Putamen (tissue), 1 donor: ENCODE measurements at places on chromosomes 1 and 21.

DNA sequence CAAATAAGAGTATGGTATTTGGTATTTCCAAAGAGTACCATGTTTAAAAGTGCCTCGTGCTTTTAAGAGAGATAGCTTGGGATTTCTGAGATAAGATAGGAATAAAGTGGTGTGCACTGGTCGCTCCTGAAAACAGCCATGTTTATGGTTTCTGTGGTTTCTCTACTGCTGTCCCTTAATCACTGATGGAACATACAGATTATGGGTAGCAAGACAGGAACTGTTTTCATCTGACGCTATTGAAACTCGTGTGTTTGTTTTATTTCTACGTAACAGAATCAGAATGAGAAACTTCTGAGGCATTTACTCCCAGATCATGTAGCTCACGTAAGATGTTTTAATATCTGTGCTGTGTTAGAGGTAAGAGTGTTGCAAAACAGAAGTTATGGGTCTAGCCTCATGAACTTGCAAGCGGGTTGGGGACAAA is 126.0 kb downstream of the KIAA0319L start:
- DNase-seq, result no peak

DNA sequence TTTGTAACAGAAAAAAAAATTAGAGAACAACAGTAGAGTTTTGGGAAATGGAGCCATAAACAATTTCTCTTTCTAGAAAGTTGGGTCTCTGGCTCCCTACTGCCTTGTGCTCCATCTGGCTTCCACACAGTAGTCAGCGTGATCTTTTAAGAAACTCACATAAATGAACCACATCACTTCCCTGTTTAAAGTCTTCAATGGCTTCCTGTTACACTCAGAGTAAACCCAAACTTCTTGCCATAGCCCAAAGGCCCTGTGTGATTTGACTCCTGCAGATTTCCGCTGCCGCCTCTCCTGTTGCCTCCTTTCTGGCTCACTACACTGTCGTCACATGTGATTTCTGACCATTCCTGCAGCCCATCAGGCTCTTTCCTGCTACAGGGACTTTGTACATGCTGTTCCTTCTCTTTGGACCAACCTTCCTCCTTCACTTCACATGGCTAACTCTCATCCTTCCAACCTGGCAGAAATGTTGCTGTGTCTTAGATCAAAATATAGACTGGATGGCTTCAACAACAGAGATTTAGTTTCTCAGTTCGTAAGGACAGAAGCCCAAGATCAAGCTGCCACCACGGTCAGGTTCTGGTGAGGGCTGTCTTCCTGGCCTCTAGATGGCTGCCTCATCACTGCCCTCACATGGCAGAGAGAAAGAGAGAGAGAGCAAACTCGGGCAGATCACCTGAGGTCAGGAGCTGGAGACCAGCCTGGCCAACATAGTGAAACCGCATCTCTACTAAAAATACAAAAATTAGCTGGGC is 34.0 kb downstream of the OPRD1 start:
- no peak for DNase-seq

DNA sequence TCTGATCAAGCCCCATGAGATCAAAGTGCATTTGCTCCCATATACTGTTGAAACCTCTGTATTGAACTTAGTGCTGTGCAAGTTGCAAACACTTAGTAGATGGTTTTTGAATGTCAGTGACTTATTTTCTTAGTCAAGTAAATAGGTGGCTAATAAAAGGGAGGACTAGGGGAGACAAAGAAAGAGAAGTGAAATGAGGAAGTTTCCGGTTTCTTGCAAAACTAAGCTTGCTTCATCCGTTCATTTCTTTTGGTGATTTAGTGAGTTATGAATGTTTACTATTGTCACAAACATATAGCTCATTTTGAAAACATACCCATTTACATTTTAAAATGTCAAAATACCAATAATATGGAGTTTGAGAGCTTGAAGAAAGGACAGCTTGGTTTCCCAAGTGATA is 23.0 kb downstream of the ADAMTS5 start:
- DNase-seq, result no peak

DNA sequence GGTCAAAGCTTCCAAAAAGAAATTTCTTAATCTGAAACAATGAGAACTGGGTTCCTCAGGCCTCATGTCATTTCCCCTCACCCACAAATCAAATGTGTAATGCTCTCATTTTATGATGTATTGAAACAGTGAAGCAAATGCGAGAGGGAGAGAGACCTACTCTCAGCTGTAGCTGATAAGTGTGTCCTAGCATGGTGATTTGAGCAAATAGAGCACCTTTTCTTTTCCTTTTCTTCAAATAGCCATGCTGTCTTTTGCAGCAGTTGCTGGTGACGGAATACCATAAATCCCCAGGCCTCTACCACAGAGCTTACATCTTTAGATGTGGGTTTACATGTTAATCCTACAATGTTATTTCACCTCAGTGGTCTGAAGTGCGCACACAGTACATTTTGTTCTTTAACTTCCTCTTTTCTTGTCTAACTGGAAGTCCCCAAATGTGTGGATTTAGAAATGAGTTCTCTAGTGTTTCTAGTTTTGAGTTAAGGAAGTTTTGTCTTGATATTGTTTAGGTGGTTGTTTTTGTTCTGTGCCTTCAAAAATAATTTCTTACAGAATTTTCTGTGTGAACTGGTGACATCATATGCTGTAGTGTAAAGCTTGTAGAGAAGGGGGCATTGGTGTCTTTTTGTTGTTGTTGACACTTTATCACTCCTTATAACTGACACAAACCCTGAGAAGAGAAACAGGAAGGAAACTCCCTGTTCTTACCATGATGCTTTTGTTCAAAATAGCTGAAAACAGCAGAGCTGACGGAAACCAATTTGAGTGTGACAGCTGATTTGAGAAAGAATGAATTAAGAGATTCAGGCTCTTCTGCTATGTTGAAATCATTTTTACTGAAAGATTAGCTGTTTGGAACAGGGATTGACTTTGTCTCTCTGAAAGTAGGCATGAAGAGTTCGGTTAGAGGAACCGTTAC is 12.2 kb downstream of the SMAP2 start:
- no peak for DNase-seq

- DNase-seq, result no peak
Observed at GRCh38 chr21:42475036-42475435, 21.0 kb downstream of the RSPH1 start.

GRCh38 chr21:44255511-44255981 is 6.2 kb downstream of the DNMT3L start:
- no peak for DNase-seq

GRCh38 chr1:212586206-212587015 is 22.1 kb upstream of the ATF3 start:
- DNase-seq, result no peak

DNA sequence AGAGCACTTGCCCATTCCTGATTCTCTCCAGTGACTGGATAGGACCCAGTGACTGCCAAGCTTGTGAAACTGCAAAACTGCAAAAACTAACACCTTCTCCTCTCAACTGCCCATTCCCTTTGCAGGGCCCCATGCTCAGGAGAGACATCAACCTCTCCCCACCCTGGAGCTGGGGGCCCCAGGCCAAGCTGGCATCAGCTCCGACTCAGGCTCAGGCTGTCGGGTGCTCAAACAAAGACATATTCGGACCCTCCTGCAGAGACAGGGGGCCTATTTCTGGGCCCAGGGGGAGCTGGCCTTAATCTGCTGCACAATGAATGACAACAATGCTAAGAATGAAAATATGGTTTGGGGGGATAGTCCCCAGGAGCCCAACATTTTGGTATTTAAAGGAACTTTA is 11.8 kb downstream of the LMX1A start:
- no peak for DNase-seq

- DNase-seq, result no peak
Observed at GRCh38 chr1:63617450-63617849, 24.2 kb downstream of the PGM1 start.

GRCh38 chr1:169624912-169625311 is 5.0 kb downstream of the SELP start:
- DNase-seq, result no peak

DNA sequence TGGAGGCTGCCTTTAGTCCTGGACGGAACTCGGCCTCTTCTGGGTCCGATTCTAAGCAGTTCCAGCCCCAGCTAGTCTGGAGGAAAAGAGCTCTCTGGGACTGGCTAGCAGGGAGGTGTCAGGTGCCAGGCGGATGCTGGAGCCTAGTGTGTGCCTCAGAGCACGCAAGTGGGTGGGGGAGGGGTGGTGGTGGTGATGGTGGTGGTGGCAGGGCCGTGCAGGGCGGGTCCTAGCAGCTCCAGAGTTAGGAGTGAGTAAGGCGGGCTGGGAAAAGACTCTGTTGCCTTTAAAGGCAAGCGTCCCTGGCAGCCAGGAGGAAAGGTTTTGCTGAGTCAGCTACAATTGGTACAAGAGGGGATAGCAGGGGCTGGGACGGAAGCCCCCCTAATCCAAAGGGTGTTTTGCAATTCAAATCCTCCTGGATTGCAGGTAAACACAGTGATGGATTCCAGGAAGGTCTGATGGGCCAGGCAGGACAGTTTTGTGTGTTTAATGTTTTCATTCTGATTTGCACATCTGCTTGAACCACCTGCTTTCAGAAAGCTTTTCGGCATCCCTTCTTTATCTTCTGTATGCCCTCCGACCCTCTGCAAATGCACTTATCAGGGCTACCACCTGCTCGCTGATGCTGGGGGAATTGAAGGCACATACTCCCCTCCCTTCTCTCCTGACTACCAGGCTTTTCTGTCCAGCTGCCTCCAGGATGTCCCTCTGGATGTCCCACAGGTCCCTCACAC is 4.1 kb upstream of the SLC2A1 start:
- no peak for DNase-seq

- no peak for DNase-seq
Observed at GRCh38 chr1:27301052-27301422, 20.9 kb upstream of the TMEM222 start.

- no peak for DNase-seq
Observed at GRCh38 chr1:167438171-167439138, 79.9 kb downstream of the CD247 start.

- no peak for DNase-seq
Observed at GRCh38 chr1:101526813-101527212, 290.0 kb downstream of the S1PR1 start.

- no peak for DNase-seq
Observed at GRCh38 chr1:245718951-245719350, 564.2 kb downstream of the KIF26B start.

- DNase-seq, result no peak
Observed at GRCh38 chr1:44110916-44111315, 7.7 kb upstream of the KLF17 start.

DNA sequence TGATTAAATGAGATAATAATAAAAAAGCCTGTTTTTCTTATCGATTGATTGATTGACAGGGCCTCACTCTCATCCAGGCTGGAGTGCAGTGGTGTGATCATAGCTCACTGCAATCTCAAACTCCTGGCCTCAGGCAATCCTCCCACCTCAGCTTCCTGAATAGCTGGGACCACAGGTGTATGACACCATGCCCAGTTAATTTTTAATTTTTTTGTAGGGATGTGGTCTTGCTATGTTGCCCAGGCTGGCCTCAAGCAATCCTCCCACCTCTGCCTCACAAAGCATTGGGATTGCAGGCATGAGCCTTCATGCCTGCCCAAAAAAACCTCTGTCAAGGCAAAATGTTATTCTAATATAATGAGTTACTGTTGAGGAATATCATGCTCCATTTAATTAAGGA is 346.4 kb upstream of the DAB1 start:
- no peak for DNase-seq

DNA sequence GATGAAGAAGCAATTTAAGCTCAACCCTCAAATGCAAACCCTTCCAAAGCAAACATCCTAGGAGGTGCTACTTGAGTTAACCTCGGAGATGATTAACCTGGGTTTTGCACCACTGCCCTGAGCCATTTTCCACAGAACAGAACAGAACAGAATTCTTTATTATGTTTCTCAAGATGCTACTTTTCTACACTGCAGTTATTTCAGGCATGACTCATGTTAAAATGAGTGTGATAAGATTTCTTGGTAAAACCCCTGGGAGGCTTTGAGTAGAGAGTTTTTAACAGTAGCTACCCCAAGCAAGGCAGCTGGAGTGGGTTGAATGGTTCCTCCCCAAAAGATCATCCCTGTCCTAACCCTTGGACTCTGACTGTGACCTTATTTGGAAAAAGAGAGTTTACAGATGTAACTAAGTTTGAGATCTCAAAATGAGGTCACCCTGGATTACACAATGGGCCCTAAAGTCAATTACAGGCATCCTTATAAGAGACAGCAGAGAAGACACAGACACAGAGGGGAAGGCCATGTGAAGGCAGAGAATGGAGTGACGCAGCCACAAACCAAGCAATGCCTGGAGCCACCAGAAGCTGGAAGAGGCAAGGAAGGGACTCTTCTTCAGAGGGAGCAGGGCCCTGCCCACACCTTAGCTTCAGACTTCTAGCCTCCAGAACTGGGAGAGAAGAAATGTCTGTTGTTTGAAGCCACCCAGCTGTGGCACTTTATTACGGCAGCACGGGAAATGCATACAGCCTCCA is 153.4 kb downstream of the ETS2 start:
- peak; percentile 3 for DNase-seq

GRCh38 chr1:218659911-218660677 is 315.0 kb downstream of the TGFB2 start:
- DNase-seq, result no peak

DNA sequence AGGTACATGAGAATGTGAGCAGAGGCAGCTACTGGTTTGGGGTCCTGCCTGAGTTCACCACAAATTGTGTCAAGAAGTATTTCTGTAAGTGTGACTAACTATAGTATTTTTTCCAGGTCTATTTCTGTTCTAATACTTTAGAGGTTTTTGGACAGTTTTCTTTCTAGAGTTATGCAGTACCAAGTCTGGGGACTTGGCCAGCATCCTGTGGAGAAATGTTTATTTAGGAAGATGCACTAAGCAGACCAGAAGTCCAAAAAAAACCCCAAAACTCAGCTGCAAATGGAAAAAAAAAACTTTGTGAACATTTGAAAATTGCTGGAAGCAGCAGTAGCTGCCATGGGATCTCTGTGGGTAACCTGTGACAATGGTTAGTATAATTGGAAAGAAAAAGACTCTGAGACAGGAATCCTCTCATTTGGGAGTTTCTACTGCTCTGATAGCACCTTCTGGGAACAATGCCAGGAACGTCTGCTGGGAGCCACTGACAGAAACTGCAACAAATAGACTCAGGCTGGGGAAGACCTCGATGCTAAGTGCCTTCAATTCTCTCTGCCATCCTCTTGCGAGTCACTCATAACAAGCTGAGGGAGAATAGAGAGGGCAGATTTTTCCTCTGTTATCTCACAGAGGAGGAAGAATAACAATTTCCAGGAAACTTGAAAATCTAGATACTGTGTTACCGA is 37.6 kb downstream of the OR10R2 start:
- DNase-seq, result no peak

GRCh38 chr1:47814612-47815395 is 182.4 kb downstream of the TRABD2B start:
- no peak for DNase-seq

GRCh38 chr1:38806090-38806489 is 53.5 kb downstream of the RRAGC start:
- no peak for DNase-seq

GRCh38 chr1:6260961-6261614 is at the start of gene GPR153:
GPR153 (minus strand) TSS chr1:6261098; CDS start chr1:6254905, 6,193 bp downstream.
- DNase-seq, result no peak

DNA sequence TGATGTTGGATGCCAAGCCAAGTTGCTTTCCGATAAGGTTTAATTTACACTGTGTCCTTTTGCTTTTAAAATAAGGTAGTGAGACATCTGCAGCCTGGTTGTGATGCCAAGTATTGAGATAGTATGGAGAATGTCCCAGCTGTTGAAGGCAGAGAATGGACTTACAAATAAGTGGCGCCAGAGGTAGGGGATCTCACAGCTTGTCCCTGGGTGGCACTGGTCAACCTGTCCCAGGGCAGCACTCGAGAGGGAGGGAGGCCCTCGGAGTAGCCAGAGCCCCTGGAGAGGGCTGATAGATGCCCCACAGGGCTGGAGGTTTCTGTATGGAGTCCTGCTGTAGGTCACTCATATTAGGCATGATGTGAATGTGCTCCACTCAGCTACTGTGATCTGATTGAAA is 98.5 kb downstream of the GALNT2 start:
- no peak for DNase-seq

- no peak for DNase-seq
Observed at GRCh38 chr1:99645203-99645602, 710 bp upstream of the PALMD start.
